Activated CD8-positive, alpha-beta T cell treated with anti-CD3 and anti-CD28 coated beads for 36 hours (primary cell): ENCODE measurements at places on chromosomes 12 and 14. TPM values are rescaled to one million over a fixed set of nuclear protein-coding genes. Genes with fewer than 3 reads are reported as not detected.
A peak's percentile ranks its signal among the peaks of the same experiment; 100 is the strongest.

Gene TRPV4
- total RNA-seq, result not detected

Gene P3H3
- total RNA-seq, result 2.3 TPM

Gene CEBPE
- total RNA-seq, result 0.34 TPM

Gene CFAP251
- total RNA-seq, result 2.9 TPM

Gene KRT83
- not detected for total RNA-seq

DNA sequence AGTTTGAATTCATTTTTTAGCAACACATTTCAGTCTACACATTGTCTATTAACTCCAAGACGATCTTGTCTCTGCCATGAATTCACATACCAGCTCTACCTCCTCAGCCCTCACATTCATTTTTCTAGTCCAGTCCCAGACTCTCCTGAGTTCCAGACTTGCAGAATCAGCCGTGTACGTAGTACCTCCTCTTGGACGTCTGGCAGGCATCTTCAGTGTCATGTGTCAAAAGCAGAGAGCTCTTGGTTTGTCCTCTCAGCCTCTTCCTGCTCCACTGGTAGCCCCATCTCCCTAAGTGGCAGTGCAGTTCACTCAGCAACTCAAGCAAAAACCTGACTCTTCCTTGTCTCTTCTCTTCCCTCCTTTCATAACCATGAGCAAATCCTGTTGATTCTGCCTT lies 14.5 kb upstream of the TCTN2 start:
- DNase-seq, result no peak
- H3K27ac ChIP-seq, result no peak overlapping the region
- peaks cover 44% of the 10 kb centered on the region for H3K36me3 ChIP-seq
- H3K4me1 ChIP-seq, result peaks cover 6% of the 10 kb centered on the region
- H3K27me3 ChIP-seq, result no peaks in the 10 kb centered on the region

DNA sequence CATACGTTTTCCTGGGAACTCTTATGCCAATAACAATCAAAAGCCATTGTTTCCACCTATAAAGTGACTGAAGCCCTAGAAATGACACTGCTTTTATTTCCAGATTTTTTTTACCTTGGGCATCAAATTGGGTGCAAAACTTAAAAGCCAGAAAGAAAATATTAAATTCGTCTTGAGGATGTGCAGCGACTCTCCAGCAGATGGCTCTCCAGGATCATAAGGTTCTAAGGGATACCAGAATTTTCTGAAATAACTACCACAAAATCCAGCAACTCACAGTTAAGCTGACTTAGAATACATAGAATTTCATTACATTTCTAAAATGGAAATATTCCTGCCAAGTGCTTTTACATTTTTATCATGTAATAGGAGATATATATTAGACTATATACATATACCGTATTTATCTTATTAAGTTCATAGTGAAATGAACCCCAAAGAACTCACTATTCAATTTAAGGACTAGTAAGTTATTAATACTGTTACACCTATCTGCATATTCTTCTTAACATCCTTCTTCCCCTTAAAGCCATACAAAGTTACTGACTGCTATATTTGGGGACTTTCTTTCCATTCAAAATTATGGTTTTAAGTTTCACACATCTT lies 44.0 kb downstream of the ARMH4 start:
- no peak overlapping the region for H3K27ac ChIP-seq
- peaks cover 15% of the 10 kb centered on the region for H3K27me3 ChIP-seq
- no peaks in the 10 kb centered on the region for H3K36me3 ChIP-seq

DNA sequence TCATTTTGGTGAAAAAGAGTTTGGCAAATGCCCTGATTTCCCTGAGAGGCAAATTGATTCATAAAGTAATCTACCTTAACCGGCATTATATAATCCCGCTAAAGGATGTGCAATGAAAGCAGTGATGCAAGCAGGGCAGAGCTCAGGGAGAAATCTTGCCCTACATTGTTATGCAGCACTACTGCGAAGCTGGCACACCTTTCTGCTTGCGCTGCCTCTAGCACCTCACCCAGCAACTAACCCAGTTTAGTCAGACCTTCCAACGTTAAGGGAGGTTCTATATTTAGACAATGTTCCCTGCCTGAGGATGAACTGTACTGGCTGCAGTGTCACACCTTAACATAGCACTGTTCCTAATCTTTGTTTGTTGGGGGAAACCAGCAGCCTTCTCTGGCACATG lies 60.8 kb upstream of the CCDC196 start:
- H3K27me3 ChIP-seq, result no peaks in the 10 kb centered on the region
- no peak overlapping the region for H3K27ac ChIP-seq
- H3K36me3 ChIP-seq, result no peaks in the 10 kb centered on the region
- no peak for DNase-seq
- H3K4me3 ChIP-seq, result no peak overlapping the region

DNA sequence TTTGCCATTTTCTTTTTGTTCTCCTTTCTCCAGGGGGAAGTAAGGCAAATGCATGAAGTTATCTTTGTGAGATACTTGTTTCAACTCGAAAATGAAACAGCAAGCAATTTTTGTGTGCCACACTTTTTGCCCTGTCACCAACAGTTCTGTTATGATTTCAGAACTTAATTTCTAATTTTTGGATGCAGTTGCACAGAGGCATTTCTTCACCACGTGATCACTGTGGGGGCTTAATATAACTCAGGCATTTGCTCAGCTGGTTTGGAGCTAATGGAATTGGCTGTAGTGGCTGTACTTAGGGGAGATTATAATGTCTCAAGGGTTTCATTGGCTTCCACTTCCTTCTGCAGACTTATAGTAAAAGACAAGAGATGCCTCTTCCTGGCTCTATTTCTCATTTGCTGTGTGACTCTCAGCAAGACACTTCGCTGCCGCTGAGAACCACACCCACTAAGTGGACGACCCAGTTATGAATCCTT lies 452.4 kb downstream of the RAD51B start:
- H3K27ac ChIP-seq, result peak overlapping the region; percentile 39
- H3K27me3 ChIP-seq, result no peaks in the 10 kb centered on the region
- no peaks in the 10 kb centered on the region for H3K36me3 ChIP-seq
- DNase-seq, result no peak
- H3K4me1 ChIP-seq, result peaks cover 59% of the 10 kb centered on the region

DNA sequence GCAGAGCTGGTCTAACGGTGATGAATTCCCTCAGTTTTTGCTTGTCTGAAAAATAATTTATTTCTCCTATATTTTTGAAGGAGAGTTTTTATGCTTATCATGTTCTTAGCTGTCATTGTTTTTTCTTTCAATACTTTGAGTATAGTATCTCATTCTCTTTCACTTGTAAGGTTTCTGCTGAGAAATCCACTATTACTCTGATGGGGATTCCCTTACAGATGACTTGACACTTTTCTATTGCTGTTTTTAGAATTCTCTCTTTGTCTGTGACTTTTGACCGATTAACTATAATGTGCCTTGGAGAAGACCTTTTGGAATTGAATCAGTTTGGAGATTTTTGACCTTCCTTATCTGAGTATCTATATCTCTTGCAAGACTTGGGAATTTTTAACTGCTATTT lies 139.6 kb downstream of the PRKD1 start:
- no peaks in the 10 kb centered on the region for H3K27me3 ChIP-seq
- H3K36me3 ChIP-seq, result no peaks in the 10 kb centered on the region
- H3K27ac ChIP-seq, result no peak overlapping the region
- DNase-seq, result no peak
- H3K4me1 ChIP-seq, result no peaks in the 10 kb centered on the region

- no peak for DNase-seq
- peaks cover 4% of the 10 kb centered on the region for H3K27me3 ChIP-seq
- no peaks in the 10 kb centered on the region for H3K36me3 ChIP-seq
- no peak overlapping the region for H3K27ac ChIP-seq
- no peaks in the 10 kb centered on the region for H3K4me1 ChIP-seq
- H3K4me3 ChIP-seq, result no peak overlapping the region
Measured at GRCh38 chr12:51536159-51536558, 54.9 kb upstream of the SCN8A start.

GRCh38 chr12:53096089-53096741 lies 1.3 kb upstream of the IGFBP6 start:
- no peaks in the 10 kb centered on the region for H3K36me3 ChIP-seq
- H3K27ac ChIP-seq, result no peak overlapping the region
- no peak for DNase-seq
- no peak overlapping the region for H3K4me3 ChIP-seq
- H3K27me3 ChIP-seq, result peaks cover 2% of the 10 kb centered on the region

DNA sequence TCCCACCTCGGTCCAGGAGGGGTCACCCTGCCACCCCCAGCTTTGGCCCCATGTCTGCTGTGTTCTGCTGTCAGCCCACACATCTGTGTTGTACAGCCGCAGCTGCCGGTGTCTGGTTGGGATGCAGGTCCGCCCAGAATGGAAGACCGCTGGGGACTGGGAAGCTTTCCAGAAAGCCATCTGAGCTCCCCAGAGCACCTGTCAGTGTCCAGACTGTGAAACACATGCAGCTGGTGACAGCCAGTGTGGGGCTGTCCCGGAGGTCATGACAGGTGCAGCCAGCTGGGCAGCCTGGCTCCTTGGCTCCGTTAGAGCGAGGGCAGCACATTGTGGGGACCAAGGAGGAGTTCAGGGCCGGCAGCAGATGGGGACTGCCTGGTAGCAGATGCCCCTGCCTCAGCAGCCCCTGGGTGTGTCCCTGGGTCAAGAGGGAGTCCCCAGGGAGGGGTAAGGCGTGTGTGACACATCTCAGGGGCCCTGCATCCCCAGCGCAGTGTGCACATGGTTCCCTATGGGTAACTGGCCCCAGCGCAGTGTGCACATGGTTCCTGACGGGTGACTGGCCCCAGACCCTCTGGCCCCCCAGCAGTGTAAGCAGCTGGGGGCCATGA lies 16.4 kb downstream of the CEP170B start:
- DNase-seq, result no peak
- no peaks in the 10 kb centered on the region for H3K36me3 ChIP-seq
- H3K27ac ChIP-seq, result no peak overlapping the region

DNA sequence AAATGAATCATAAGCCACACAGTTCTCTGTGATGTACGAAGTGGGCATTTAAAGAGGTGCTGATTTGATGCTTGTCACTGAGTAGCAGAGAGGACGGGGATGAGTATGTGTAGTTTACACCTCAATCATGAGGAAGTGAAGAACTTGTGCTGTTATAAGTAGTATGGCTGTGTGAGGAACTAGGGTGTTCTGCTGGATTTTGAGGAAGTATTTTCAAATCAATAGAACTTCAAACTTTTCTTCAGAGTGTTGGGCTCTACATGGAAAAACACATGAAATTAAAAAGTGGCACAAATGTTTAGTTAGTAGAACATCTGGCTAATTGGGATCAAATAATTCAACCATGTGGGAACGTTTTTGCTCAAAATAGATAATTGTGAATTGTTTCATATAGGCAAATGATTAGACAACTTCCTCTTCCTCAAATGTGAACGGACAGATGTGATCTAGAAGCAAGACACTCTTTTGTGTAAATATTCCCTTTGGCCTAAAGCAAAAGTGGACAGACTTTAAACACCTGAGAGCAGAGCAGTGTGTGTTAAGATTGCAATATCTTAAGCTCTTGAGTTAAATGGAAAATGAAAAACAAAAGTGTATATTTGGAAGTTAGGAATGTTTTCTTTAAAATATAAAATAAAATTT lies 168.5 kb downstream of the NAV3 start:
- no peaks in the 10 kb centered on the region for H3K27me3 ChIP-seq
- H3K27ac ChIP-seq, result no peak overlapping the region
- H3K36me3 ChIP-seq, result no peaks in the 10 kb centered on the region
- no peaks in the 10 kb centered on the region for H3K4me1 ChIP-seq
- no peak overlapping the region for H3K4me3 ChIP-seq
- no peak for DNase-seq

DNA sequence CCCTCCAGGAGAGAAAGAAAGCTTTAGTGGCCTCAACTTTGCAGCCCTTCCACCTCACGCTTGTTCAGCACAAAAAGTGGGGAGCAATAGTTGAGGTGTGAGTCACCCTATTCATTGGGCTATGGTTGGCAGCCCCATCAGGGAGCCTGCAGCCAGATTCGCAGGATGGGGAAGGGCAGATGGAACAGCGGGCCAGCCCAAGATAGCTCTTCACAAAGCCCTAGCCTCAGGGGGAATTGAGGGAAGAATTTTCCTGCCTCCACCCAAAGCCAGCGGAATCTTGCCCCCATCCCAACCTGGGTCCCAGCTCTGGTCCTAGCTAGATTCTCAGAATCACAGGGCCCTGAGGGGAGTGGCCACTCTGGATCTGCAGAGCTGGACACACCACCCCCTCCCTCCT lies 3.6 kb upstream of the KRT5 start:
- peaks cover 5% of the 10 kb centered on the region for H3K4me1 ChIP-seq
- H3K36me3 ChIP-seq, result no peaks in the 10 kb centered on the region
- no peak overlapping the region for H3K4me3 ChIP-seq
- H3K27me3 ChIP-seq, result no peaks in the 10 kb centered on the region

- H3K36me3 ChIP-seq, result peaks cover 17% of the 10 kb centered on the region
- H3K27ac ChIP-seq, result no peak overlapping the region
- no peaks in the 10 kb centered on the region for H3K4me1 ChIP-seq
- no peak for DNase-seq
- no peak overlapping the region for H3K4me3 ChIP-seq
Measured at GRCh38 chr12:46579474-46579873, 206.9 kb upstream of the SLC38A2 start.

GRCh38 chr12:5907807-5908206 lies 37.3 kb downstream of the ANO2 start:
- no peak overlapping the region for H3K4me3 ChIP-seq
- DNase-seq, result no peak
- no peaks in the 10 kb centered on the region for H3K4me1 ChIP-seq

DNA sequence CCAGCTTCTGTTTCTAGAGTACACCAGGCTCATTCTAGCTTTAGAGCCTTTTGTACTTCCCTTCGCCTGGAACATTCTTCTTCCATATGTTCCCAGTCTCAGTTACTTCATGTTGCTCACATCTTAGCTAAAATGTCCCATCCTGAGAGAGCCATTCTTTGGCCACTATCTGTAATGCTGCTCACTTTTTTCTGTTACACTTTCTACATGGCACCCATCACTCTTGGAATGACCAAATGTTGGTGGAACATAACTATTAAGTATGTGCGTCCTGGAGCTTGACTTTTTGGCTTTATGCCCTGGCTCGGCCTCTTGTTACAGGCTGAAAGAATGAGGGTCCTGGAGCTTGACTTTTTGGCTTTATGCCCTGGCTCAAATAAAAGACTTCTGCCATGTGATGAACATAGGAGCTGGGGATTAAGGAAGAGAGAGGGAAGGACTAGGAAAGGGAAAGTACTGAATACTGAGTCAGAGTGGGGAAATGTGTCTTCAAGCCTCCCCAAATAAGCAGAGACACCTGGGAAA lies 442.9 kb upstream of the ATP2B1 start:
- no peak overlapping the region for H3K4me3 ChIP-seq
- H3K27me3 ChIP-seq, result peaks cover 2% of the 10 kb centered on the region
- H3K4me1 ChIP-seq, result peaks cover 5% of the 10 kb centered on the region
- no peaks in the 10 kb centered on the region for H3K36me3 ChIP-seq
- DNase-seq, result no peak

GRCh38 chr12:92971859-92972524 lies 42.9 kb upstream of the EEA1 start:
- peaks cover 2% of the 10 kb centered on the region for H3K27me3 ChIP-seq
- H3K4me1 ChIP-seq, result no peaks in the 10 kb centered on the region
- H3K36me3 ChIP-seq, result no peaks in the 10 kb centered on the region
- no peak for DNase-seq
- no peak overlapping the region for H3K27ac ChIP-seq
- H3K4me3 ChIP-seq, result no peak overlapping the region

DNA sequence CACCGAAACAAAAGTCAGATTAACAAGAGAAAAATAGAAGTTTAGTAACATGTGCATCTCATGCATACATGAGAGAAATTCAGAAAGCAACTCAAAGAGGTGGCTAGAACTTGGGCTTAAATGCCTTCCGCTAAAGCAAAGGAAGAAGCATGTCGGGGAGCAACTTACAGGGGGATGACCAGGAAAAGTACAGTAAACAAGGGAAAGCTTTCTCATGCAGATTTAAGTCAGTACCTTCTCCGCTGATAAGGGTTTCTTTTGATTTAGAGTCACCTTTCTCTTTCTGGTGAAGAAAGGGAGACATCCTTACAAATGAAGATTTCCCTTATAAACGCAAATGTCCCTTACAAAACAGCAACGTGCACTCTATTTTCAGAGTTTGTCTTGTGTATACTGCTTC lies 6.0 kb upstream of the RNASE6 start:
- peaks cover 6% of the 10 kb centered on the region for H3K27me3 ChIP-seq
- H3K36me3 ChIP-seq, result no peaks in the 10 kb centered on the region
